Stimulated activated CD8-positive, alpha-beta memory T cell treated with anti-CD3 and anti-CD28 coated beads, Interleukin-12 subunit alpha, Interleukin-12 subunit beta, amount 100 ng/mL, for 4 hours (primary cell): ENCODE measurements at places on chromosomes 3 and 15.

DNA sequence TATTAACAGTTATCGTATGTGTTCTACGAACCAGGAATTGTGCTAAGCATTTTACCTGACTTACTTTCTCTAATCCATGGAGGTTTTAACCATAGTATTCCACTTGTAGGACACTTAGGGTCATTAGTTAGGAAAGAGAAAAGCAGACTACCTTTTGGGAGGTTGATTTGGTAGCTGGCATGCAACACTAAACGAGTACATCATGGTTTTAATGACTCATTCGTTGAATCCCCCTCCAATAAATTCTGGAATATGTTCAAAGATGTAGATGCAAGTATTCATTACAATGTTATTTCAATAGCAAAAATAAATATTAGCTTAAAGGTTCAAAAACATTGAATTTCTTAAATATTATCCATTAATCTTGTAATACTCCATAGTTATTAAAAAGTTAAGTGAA, 162.5 kb downstream of the FMN1 start:
- no peak for DNase-seq

DNA sequence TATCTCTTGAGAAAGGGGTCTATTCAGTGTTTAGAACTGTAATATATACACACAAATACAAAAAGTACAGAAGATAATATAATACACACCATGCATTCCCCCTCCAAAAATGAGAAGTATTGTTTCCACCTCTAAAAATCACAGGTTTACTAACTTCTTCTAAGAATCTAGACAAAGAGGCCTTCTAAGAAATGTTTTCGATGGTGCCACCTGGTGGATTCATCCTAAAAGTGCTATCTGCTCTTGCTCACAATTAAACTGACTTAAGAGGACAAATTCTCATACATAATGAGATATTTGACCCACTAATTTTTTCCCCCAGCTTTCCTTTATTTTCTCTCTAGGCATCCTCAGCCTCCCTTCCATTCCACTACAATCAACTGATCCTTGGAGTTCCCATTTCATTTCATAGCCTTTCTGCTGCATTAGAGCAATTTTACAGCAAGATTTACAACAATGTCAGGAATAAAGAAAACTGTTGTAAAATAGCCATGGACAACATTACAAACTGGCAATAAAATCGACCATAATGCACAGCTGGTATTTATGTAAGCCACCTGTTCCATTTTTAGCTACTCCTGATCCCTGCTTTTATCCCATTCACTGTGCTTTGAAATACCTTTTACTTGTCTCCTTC, 124.6 kb downstream of the ARRDC4 start:
- DNase-seq: no peak

GRCh38 chr3:10329495-10330015, 8.6 kb upstream of the SEC13 start:
- no peak for DNase-seq

GRCh38 chr3:71621825-71622537, 38.5 kb upstream of the FOXP1 start:
- no peak for DNase-seq

DNA sequence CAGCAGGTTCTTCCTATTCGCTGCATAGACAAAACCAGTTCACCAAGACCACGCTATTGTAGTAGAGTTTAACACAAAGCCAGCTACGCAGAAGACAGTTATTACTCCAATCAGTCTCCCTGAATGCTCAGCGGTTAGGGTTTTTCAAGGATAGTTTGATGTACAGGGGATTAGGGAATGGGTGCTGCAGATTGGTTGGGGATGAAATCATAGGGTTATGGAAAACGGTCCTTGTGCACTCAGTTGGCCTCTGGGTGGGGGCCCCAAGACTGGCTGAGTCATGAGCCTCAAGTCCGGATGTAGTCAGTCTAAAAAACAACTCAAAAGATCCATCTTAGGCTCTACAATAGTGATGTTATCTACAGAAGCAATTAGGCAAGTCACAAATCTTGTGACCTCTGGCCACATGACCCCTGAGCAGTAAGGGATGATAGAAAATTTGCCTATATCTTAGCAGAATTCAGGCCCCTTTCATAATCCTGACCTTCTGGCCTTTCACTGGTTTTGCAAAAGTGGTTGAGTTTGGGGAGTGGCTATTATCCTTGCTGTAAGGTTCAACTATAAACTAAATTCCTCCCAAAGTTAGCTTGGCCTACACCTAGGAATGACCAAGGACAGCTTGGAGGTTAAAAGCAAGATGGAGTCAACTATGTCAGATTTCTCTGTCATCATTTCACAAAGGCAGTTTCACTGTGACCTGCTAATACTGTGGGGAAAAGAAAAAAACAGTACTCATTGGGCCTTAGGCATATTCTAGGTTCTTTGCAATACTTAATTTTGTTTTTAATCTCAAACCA, 57.7 kb downstream of the LIPC start:
- no peak for DNase-seq

GRCh38 chr3:38641461-38642110, 7.9 kb downstream of the SCN5A start:
- no peak for DNase-seq

DNA sequence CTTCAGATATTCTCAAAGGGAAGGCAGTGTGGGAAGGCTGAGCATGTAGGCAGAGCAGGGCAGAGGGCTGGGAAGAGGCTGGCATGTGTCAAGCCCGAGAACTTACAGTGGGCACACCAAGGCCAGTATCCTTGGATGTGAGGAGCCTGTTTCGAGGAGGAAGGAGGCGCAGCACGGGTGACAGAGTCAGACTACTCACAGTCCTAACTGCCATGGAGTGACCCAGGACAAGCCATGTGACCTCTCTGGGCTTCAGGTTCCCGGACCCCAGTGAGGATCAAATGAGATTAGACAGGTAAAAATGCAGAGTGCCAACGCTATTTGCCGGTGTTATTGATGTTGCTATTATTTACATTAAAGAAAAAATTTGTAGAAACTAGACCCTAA, 65.3 kb downstream of the NSMCE3 start:
- no peak for DNase-seq

- DNase-seq: no peak
Observed at GRCh38 chr3:48364840-48365239, 7.2 kb upstream of the FBXW12 start.

DNA sequence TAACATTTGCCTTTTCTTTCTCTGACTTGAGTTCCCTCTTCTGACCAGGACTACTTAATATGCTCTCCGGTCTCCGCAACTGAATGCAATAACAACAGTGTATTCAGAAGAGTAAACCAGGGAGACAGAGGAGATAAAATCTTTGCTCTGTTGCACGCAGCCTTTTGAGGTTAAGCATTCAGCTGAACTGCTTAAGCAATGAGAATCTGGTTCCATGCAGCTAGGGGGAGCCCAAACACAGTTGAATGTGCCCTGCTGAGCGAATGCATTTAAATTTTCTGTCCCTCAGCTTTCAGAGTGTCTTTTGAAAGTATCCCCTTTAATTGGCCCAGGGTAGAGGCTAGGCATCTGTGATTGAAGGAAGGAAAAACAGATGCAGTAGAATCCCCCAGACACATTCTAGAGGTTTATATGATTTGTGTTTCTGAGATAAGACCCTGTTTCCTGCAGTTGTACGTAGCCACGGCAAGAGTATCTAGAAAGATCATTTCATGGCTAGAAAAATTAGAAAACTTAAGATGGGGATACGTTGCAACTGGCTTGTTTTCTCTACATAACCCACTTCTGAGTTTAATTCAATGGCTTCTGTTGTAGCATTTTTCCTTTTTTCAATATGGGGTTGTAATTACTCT, 309.6 kb downstream of the TUSC7 start:
- no peak for DNase-seq

- DNase-seq: no peak
Observed at GRCh38 chr15:77030048-77030927, 35.4 kb downstream of the PSTPIP1 start.

- no peak for DNase-seq
Observed at GRCh38 chr3:171752329-171752728, 58.0 kb downstream of the PLD1 start.

- DNase-seq: no peak
Observed at GRCh38 chr15:80587816-80588456, 107.2 kb upstream of the ABHD17C start.

GRCh38 chr15:88644741-88645140, 5.9 kb downstream of the ISG20 start:
- DNase-seq: no peak

GRCh38 chr15:73950831-73951561, 24.7 kb downstream of the LOXL1 start:
- peak; percentile 49 for DNase-seq

DNA sequence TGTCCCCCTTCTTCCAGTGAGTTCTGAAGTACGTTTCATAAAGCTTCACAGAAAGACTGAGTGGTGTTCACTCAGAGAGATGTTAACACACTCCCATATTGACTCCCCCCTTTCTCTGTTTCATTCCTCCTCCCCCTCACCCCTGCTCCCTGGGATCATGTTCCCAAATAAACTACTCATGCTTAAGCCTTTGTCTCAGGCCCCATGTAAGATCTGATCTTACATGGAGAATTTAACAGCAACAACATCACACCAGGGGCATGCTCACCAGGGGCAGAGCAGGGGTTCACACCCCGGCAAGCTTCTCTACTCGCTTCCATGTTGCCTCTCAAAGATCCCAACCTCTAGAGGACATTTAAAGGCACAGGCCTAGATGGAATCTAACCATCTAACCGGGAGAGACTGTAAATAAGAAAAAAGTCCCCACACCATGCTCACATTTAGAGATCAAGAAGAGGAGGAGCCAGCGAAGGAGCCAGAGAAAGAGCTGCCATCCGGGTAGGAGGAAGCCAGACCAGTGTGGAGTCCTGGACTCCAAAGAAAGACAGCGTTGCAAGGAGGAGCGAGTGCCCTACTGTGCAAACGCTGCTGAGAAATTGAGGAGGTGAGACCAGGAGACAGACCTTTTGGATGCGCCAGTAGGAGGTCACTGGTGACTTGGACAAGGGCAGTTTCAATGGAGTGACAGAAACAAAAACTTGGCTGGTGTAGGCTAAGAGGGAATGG, 21.4 kb upstream of the SRP14 start:
- DNase-seq: no peak

DNA sequence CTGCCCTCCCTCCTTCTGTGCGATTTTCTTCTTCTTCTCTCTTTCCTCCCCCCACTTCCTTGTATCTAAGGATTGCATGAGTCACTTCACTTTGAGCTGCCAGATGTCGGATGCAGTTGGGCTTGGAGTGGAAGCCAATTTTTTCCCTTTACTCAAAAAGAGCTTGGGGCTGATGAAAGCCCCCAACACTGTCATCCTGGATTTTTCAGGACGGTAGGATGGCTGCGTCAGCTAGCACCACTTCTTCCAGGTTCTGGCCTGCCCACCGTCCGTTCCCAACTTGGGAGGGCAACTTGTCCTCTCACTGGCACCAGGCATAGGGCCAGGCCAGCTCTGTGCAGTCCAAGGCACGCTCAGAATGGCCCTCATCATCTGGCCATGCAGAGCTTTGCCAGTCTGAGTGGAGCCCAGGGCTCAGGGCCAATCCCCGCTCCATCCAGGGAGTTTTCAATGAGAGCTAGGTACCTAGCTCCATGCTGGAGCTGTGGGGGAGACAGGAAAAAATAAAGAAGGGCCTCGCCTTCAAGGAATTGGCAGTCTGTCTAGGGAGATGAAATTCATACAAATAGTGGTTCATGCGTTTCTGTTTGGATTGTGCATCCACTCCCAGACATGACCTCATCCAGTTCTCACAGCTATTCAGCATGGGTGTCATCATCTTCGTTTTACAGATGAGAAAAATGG, 47.7 kb upstream of the INSYN1 start:
- no peak for DNase-seq

- DNase-seq: peak; percentile 33
Observed at GRCh38 chr3:40476478-40477470, at the start of gene ZNF619. TSS of gene ZNF619 (plus strand) at chr3:40477122. CDS start at chr3:40477980, 858 bp downstream.

GRCh38 chr15:39680868-39681267, 100.0 kb downstream of the THBS1 start:
- DNase-seq: no peak

GRCh38 chr3:193815246-193816027, 222.4 kb downstream of the OPA1 start:
- no peak for DNase-seq

GRCh38 chr3:42581709-42582473, at the start of gene SEC22C:
TSS of gene SEC22C (minus strand) at chr3:42581967. CDS start at chr3:42569046, 12,921 bp downstream.
- DNase-seq: peak; percentile 92

DNA sequence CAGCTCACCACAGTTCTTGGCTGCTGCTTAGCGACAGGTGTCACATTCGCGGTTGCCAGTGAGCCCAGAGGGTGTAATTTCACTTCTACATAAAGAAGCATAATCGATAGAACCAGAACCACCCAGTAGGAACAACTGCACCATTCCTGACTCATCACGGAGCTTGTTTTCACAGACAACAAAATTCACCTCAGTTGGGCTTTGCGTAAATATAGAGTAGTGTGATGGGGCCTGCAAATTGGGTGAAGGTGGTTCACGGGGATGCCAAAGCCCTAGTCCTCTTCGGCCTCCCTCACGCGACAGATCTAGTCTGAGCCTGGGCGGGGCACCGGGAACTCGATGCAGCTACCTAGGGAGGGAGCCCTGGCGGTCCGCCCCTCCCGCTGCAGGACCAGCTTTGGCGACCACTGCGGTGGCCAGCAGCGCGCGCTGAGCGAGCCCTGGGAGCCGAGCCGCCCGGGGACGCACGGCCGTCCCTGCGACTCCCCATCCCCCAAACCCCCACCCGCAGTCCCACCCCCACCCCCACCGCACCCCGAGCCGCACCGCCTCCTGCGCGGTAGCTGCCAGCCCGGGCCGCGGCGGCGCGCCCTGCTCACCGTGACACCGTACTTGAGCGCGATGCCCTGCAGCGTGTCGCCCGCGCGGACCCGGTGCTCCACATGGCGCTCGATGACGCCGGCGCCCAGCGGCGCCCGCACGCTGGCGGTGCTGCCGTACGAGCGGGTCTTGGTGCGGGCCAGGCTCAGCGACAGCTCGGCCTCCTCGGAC, 519 bp downstream of the LYSMD2 start:
- DNase-seq: peak; percentile 36

GRCh38 chr3:166829896-166830295, 550.2 kb downstream of the ZBBX start:
- no peak for DNase-seq

DNA sequence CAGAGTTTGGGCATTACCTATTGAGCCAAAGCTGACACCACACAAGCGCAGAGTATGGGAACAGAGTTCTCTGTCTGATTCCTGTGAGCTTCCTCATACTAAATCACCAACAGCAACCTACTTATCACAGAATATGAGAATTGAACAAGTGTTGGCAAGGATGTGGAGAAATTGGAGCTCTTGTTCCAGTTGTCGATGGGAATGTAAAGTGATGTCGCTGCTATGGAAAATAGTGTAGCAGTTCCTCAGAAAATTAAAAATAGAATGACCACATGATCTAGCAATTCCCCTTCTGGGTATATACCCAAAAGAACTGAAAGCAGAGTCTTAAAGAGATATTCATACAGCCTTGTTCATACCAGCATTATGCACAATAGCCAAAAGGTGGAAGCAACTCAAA, 33.4 kb downstream of the CD86 start:
- no peak for DNase-seq

DNA sequence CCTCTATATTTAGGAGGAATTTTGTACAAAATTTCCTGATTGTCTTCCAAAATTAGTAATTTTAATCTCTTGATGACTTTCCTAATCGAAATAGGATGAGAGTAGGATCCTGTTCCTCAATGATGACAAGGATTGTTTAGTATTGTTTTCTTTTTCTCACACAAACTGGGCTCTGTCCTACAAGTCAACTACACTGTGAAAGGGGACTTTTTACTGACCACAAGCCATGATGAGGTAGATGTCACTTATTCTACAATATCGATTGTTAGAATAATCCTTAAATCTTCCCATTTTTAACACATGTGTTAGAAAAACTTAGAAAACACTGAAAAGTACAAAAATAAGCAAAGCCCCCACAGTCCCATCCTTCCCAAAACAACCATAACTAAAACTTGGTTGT, 35.8 kb upstream of the TSC22D2 start:
- no peak for DNase-seq
